ENCODE measurements at places on chromosomes 1 and 21. TPM values are rescaled to one million over a fixed set of nuclear protein-coding genes. Genes with fewer than 3 reads are reported as not detected.

MTMR11 gene
- total RNA-seq = 7.8 TPM

CLCNKA gene
- not detected for total RNA-seq

EDARADD gene
- 0.32 TPM for total RNA-seq

TAS1R3 gene
- total RNA-seq = under 0.01 TPM

MATN1 gene
- total RNA-seq = not detected

UHMK1 gene
- total RNA-seq = 139 TPM

TMEM125 gene
- not detected for total RNA-seq

SPRR2G gene
- not detected for total RNA-seq

Data from fibroblast of villous mesenchyme (primary cell).